ENCODE measurements at places on chromosomes 2 and 18.

- DNase-seq = no peak
Observed at GRCh38 chr18:46574000-46574742, 82.8 kb downstream of the LOXHD1 start.

- no peak for DNase-seq
Observed at GRCh38 chr18:33051407-33051806, 278.6 kb upstream of the KLHL14 start.

GRCh38 chr18:61852496-61852895 lies 40.3 kb downstream of the RNF152 start:
- no peak for DNase-seq

DNA sequence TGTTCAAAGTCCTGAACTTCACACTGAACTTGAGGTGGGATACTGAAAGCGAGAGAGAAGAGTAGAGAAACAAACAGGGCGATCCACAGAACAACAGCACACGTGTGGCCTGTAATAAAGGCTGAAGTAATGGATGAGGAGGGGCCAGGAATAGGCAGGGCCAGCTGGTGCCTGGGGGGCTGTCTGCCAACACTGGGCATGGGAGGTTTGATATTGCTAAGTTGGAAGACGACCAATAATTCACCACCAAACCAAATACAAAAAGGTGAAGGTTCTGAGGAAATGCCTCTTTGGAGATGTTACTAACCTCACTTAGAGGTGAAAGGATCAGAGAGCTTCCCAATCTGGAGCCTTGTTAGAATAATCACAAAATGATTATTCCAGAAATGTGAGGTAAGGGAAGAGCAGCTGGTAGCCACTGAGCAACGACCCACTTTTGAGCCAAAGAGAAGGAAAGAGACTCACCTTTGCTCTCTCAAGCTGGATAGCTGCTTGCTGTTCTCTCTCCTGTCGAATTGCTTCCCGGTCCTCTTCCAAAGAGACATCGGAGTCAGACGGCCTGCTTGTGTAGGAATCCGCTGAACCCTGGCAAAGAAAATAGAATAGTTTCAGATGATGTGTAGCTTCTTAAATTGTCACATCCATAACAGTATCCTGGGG lies 54.7 kb upstream of the ARL5A start:
- no peak for DNase-seq

DNA sequence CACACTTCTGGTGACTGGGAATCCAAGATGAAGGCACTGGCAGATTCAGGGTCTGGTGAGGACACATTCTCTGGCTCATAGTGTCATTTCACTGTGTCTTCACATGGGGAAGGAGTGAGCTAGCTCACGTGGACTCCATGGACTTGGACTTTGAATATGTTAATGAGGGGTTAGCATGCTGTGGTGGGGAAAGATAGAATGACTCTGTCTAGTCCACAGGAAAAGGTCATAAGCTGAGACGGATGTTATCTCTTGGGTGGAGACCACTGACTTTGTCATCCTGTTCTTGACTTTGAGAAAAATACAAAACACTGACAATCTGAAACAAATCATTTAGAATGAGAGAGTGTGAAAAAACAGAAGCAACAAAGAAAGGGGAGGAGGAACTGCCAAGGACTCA lies 145.9 kb downstream of the PIK3C3 start:
- no peak for DNase-seq

- DNase-seq = peak; percentile 75
Observed at GRCh38 chr2:119702918-119703401, 24.0 kb downstream of the TMEM177 start.

DNA sequence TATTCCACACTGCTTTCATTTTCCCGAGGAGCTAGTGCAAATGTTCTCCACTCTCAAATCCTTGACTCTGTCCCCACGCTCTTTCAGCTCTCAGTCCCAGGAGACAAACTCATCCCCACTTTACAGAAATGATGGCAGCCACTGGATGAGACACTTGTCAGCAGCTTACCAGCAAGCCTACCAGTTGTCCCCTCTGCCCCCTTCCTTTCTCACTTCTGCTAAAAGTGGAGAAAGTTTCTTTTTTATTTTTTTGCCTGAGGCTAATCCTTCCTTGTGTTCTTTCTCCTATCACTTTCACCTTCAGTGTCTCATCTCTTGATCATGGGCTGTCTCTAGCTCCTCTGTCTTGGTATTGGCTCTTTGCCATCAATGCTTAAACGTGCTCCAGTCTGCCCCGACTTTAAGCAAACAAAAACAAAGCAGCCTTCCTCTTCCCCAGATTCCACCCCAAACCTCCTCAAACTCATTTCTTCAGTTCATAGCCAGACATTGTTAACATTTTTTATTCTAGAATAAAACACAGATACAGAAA lies 64.5 kb downstream of the TTC32 start:
- no peak for DNase-seq

DNA sequence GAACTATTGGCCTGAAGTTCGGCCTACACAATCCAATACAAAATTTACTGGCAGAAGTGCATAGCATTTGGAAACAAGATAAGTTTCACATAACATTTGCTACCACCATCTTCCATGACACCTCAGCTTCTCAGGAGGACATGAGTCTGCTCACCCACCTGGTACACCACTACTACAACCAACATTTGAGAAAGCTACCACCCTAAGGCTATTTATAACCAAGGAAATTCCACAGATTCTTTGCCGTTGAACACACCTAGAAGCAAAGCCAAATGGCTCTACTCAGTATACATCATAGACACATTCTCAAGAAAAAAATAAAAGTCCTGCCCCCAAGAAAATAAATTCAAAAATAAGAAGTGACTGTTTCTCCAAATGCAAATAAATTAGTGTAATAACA lies 145.3 kb downstream of the SPAG16 start:
- no peak for DNase-seq

DNA sequence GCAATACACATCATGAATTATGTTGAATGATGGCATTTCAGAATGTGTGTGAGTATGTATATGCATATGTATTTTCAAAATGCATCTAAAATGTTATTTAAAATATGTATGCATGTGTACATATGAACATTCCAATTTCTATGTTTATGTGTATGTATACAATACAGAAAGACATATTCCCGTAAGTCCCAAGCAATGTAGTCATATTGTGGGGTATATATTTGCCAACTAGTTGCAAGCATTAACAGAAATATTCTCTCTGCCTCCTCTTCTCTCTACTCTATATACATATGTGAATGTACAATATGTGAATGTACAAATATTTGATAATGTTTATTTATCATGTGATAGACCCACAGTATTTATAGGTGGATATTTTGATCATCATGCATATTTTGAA lies 345.8 kb upstream of the ZEB2 start:
- DNase-seq = no peak

GRCh38 chr18:67771271-67771670 lies 254.8 kb upstream of the DSEL start:
- no peak for DNase-seq

GRCh38 chr18:887716-888115 lies 17.0 kb upstream of the ADCYAP1 start:
- no peak for DNase-seq

DNA sequence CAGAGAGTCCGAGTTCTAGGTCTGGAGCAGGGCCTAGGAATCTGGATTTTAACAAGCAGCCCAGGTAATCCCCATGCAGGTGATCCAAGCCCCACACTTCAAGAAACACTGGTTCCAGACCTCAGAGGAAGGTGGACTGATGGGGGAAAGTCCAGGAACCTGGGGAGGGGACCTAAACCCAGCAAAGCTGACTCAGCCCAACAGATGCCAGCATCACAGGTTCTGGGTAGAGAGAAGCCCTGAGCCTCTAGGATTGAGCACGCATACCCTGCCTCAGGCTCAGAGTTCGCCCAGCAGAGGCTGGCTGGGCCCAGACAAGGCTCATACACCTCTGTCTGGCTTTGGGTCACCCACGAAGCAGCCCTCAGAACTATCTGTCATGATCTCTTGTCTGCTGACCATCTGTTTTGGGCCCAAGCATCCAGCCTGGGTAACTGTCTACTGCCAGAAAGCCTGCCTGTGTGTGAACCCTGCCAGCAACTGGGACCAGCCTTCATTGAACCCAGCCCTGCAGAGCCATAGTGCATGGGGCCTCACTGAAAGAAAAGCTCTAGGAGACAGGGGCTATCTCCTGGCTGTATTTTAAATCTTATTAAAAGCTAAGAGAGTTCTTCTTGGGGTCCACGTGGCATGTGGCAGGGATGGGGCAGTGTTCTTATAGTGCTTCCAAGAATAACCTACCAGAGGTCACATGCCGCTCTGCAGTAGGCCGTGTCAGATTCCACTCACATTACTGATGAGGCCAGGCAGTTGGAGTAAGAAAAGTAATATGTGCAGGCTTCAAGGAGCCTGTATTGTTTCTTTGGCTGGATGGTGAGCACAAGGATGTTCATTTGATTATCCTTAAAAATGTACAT lies 7.4 kb downstream of the TMEM127 start:
- DNase-seq = no peak

DNA sequence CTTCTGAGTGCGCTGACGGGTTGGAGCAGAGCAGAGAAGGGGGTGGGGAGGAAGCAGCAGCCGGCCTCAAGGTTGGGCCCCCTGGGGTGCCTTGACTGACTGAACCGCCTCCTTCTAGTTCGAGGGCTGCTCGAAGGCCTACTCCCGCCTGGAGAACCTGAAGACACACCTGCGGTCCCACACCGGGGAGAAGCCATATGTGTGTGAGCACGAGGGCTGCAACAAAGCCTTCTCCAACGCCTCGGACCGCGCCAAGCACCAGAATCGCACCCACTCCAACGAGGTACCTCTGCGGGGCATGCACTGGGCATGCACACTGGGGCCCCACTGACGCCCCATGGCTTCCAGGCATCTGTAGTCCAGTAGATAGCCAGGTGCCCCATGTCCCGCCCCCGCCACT lies 246.9 kb downstream of the GLI2 start:
- DNase-seq = peak; percentile 27

GRCh38 chr18:64330161-64330560 lies 181.3 kb upstream of the LINC00305 start:
- no peak for DNase-seq

- DNase-seq = no peak
Observed at GRCh38 chr2:67256892-67257291, 140.2 kb upstream of the ETAA1 start.

- no peak for DNase-seq
Observed at GRCh38 chr18:70808481-70809056, 519.7 kb downstream of the SOCS6 start.

Measured in Right ventricle myocardium superior (tissue), 1 donor.